ENCODE measurements at places on chromosomes 12 and 14.

DNA sequence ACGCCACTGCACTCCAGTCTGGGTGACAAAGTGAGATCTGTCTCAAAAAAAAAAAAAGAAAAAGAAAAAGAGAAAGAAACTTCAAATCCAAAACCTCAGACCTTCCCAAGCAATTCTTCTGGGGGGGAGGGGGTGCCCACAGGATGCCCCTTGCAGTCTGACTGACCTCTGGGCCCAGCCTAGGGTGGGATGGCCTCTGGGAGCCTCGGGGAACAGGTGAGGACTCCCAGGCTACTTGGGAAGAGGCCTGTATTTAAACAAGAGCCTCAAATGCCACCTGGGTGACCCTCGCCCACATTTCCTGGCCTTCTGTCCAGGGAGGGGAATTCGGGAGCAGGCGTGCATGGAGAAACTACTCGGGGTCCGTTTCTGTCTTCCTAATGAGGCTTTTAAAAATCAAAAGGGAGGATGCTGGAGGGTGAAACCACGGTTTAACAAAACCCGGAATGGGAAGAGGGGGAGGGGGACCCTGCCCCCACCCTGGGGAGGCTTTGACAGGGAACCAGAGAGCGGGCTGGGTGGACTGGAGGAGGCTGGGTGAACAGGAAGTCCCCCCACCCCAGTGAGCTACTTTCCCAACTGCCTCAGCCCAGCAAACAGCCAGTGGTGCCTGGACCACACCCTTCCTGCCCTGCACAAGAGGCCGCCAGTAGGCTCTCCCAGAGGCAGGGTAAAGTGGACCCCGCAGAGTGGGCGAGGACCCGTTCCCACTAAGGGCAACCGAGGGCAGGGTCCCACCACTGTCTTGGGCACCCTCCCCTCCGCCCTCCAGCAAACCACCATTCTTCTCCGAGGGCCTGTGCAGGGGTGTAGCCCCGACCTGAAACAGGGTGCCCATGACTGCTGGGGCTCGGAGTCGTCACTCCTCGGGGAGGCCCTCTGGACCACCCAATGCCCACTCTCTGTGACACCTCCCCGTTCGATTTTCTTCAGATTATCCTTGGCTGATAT lies 1.5 kb upstream of the FBRSL1 start:
- no peak for DNase-seq

DNA sequence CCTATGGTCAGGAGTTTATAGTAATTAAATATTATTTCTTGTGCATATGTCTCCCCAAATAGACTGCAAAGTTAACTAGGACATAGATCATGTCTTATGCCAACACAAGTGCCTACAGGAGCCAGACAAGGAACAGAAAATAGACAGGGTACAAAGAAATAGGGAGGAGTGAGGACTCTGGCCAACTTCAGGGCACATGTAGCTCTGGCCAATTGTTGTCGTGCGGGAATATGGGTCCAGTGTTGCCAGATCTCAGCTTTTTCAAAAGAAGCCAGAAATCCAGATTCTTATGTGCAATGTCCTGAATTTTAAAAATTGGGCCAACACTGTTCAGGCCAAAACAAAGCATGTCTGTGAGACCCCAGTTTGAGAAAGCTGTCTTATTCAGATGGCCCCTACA lies 68.7 kb downstream of the RFX4 start:
- DNase-seq, result no peak

DNA sequence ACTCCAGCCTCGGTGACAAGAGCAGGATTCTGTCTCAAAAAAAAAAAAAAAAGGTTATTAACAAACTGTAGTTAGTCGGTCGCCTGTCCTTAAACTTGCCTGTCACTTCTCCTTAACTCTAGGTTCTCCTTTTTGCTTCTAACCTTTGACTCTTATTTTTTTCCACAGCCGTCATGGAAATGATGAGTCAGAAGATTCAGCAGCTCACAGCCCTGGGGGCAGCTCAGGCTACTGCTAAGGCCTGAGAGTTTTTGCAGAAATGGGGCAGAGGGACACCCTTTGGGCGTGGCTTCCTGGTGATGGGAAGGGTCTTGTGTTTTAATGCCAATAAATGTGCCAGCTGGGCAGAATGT lies 418 bp upstream of the MYG1 start:
- peak; percentile 27 for DNase-seq

- no peak for DNase-seq
Measured at GRCh38 chr14:74720526-74720925, 7.6 kb downstream of the FCF1 start.

- DNase-seq, result no peak
Measured at GRCh38 chr12:69685810-69686209, 13.3 kb downstream of the BEST3 start.

Data from stimulated activated CD8-positive, alpha-beta memory T cell treated with anti-CD3 and anti-CD28 coated beads, Interleukin-2, amount 100 ng/mL, for 48 hours (primary cell).